Osteocyte (in vitro differentiated cells): ENCODE measurements at places on chromosomes 7 and 10. TPM values are rescaled to one million over a fixed set of nuclear protein-coding genes. Genes with fewer than 3 reads are reported as not detected.

GRCh38 chr10:95196046-95196445 is 2.0 kb downstream of the ACSM6 start:
- no peak for DNase-seq

GRCh38 chr10:12510501-12510941 is 161.2 kb downstream of the CAMK1D start:
- DNase-seq: peak; percentile 57

DNA sequence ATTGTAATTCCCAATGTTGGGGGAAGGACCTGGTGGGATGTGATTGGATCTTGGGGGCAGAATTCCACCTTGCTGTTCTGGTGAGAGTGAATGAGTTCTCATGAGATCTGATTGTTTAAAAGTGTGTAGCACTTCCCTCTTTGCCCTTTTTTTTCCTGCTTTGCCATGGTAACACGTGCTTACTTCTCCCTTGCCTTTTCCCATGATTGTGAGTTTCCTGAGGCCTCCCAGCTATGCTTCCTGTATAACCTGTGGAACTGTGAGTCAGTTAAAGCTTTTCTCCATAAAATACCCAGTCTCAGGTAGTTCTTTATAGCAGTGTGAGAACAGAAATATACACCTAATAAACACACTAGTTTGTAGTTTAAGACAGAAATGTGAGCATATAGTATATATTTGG is 166.8 kb upstream of the MAGI2 start:
- no peak for DNase-seq

- no peak for DNase-seq
Measured at GRCh38 chr7:30977896-30978564, 14.3 kb downstream of the GHRHR start.

- DNase-seq: no peak
Measured at GRCh38 chr10:113239566-113240350, 289.7 kb downstream of the TCF7L2 start.

DNA sequence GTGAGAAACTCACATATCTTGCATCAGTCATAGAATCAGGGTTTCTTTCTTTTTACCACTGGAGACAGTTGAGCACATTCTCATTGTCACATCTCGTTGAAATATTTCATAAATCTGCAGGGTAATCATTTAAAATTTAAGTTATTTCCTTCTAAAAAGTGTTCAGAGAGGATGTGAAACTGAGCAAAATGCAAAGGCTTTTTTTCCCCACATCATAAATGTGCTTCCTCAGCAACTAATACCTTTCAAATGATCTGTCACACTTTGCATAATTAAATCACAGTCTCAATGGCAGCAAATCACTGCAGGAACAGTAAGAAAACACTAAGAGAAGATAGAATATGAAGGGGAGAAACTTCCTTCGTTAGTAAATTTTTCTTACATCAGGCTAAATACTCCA is 187.5 kb downstream of the EVX1 start:
- DNase-seq: no peak

DNA sequence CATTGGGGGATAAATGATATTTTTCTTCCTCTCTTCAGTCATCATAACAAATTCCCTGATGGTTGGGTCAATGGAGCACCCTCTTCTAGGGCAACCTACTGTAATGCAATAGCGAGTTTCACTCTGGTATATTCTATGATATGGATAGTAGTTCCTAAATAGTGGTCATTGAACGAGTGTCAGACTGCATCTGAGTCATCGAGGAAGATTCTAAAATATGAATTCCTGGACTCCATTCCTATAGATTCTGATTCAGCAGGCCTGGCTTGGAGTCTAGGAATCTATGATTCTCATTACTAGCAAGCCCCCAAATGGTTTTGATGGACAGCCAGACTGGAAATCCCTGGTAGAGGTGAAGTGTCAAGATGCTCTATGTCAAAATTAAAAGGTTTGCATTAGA is 254.5 kb downstream of the BUB3 start:
- no peak for DNase-seq

DNA sequence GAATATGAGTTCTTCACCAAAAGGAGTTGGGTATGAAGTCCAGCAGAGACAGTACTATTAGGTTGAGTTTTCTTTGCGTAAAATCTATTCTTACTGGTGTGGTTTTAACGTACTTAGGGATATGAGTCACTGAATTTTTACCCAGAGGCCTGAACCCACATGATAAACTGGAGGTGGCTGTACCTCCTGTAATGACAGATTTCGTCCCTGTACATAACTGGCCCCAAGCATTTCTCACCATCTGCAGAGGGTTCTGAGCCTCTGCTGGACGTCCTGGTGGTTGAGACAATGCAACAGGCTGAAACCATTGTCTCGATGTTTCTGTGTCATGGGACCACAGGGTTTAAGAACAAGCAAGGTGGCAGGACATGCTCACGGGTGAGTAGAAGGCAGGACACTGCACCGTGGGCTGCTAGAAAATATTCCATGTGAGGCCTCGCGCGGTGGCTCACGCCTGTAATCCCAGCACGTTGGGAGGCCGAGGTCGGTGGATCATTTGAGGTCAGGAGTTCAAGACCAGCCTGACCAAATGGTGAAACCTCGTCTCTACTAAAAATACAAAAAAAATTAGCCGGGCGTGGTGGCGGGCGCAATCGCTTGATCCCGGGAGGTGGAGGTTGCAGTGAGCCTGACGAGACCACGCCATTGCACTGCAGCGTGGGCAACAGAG is 233.9 kb downstream of the DNAJB6 start:
- DNase-seq: no peak

DNA sequence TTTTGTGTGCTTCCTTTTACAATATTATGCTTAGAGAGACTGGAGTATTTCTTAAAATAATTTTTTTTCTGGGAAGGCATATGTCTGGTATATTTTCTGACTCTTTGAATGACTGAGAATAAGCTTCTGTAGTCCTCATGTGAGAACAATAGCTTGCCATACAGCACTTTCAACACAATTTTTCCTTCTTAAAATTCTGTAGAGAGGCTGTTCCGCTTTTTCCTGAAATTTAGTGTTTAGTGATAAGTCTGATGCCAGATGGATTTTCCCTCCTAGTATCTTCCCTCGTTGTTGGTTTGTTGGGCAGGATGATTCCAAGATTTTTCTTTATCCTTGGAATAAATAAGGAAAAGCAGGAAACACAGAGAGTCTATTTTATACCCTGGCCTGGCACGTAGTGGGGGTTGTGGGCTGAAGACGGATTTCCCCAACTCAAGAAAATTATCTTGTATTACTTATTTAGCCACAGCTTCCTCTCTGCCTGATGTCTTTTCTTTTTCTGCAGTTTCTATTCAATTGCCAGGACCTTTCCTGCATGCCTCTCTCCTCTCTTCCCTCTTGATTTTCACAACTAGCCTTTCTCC is 111.2 kb downstream of the AOAH start:
- DNase-seq: no peak

DNA sequence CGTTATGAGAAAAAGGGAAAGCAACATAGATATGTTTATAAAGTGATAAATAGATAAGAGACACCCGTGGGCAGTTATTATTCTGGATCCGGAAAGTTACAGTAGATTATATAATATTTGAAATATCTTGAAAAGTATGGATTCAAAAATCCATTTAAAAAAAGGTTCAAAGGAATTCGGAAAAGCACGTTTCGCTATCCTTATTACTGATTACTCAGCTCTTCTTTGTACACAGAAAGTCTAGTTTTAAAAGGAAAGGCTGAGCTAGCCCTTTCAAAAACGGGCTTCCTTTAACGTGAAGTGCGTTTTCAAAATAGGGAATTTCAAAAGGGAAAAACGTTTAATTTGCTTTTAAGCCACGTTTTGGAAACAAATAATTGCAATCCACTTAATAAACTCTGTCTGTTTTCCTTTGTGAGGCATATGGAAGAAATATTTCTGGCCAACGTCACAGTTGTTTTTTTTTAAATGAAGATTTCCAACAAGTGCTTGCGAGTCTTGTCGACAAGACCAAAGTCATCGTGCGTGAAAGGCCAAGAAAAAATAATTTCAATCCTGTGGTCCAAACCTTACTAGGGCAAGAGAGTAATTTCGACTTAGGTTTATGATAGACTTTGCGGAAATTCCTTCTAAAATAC is 2.2 kb upstream of the SKIDA1 start:
- DNase-seq: no peak

- no peak for DNase-seq
Measured at GRCh38 chr10:23439452-23439960, 631 bp downstream of the OTUD1 start.

DNA sequence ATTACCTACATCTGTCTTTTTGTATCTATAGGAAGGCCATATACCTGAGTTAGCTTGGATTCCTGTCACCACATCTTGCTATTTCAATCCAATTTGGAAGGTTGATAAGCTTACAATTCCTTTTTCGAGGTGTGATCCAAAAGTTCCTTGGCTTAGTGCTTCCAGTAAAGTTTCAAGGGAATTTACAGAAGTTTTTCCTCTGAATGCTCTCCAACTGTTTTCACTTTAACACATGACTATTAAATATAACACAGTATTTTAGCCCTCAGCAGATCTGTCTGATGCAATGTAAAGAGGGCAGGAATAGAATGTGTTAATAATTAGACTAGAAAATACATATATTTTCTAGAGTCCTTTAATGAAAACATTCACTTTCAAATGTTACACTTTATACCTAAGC is 171.4 kb downstream of the DKK1 start:
- DNase-seq: no peak

DNA sequence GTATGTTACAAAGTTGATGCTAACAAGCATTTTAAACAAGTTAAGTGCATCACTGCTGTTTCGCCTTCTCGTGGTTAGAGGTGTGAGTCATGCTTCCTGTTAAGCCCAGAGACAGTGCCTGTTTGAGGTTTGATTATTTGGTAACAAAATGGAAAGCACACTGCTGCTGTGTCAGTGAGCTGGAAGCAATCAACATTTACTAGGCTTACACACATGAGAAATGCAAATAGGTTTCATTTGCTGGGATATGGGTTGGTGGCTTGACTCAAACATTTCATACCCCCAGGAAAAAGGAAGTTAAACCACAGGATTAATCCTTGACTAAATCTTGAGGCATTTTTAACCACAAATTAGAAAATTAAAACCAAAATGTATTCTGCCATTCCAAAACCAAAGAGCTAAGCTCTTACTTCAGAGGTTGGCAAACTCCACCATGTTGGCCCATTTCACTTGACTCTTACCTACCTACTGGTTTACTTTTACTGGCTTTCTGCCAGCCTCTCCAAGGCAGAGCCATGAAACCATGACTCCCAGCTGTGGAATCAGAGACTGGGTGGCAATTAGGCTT is 139.2 kb downstream of the ETV1 start:
- no peak for DNase-seq

DNA sequence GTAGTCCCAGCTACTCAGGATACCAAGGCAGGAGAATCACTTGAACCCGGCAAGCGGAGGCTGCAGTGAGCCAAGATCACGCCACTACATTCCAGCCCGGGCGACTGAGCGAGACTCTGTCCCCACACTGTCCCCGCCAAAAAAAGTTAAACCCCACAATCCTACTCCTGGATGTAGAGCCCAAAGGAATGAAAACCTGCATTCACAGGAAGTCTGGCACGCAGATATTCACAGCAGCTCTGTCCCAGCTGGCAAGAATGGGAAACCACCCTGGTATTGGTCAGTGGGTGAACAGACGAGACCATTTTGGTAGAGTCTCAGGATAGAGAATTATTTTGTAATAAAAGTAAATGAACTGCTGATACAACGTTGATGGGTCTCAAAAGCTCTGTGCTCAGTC is 225.2 kb downstream of the MAD1L1 start:
- DNase-seq: no peak

DNA sequence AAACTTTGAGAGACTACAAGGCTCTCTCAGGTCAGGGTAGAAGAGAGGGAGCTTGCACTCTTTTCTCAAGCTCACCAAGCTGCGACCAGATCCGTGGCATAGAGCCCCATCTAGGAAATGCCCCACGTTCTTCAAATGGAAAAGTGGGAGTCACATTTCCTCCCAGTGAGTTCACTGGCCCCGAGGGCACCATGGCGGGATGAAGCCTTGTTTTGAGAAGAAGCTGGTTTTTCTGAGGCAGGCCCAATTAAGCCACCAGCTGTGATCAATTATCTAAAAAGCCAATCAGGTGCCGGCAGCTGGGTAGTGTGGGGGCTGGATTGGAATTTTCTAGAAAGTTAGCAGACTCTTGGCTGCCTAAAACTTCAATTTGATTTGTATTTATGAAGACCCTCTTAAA is 101.4 kb downstream of the ZNF365 start:
- DNase-seq: no peak

GRCh38 chr10:71486484-71487114 is 89.9 kb downstream of the CDH23 start:
- DNase-seq: no peak

DNA sequence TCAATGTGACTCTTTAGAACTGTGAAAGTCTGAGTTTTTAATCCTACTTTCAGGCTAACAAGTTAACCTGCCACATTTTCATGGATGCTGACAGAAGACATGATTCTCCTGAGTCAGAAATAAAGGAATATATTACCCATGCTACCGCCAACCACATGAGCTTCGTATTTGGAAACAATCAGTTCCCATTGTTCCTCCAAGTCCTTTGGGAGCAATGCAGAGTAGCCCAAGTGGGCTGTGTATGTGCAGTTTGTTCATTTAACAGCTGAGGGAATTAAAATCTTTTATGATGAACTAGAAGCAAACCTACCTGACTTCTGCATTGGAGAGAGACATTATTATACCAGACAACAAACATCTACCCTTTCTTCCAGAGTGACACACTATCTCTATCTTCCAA is 169.3 kb upstream of the BET1 start:
- no peak for DNase-seq

GRCh38 chr7:142025896-142026295 is 30.2 kb downstream of the MGAM start:
- DNase-seq: no peak

DNA sequence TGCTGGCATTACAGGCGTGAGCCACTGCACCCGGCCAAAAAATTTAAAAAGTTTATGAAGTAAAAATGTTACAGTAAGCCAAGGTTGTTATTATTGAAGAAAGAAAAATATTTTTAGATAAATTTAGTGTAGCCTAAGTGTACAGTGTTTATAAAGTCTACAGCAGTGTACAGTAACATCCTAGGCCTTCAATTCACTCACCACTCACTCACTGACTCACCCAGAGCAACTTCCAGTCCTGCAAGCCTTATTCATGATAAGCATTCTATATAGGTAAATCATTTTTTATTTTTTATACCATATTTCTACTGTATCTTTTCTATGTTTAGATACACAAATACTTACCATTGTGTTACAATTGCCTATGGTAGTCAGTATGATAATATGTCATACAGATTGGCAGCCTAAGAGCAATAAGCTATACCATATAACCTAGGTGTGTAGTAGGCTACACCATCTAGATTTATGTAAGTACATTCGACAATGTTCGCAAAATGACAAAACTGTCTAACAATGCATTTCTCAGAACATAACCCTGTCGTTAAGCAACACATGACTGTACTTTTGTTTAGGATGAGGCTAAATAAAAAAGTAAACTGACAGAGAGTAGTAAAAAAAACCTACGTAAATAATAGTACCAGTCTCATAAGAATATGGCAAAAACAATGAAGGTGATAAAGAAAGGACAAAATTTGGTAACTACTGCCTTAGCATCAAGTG is 77.8 kb upstream of the FAM133B start:
- DNase-seq: no peak

MLXIPL gene
- 0.43 TPM in 1 of 2 replicates, not detected in the other for total RNA-seq

CYP26C1 gene
- 0.08 TPM in 1 of 2 replicates, not detected in the other for total RNA-seq

SPDYE1 gene
- not detected in 2 replicates for total RNA-seq

SORCS3 gene
- not detected in 2 replicates for total RNA-seq

FXYD4 gene
- total RNA-seq: not detected in 2 replicates

ABCB4 gene
- total RNA-seq: not detected in 2 replicates

ARL5B gene
- 18.5 and 19.0 TPM in 2 replicates for total RNA-seq

DNAH11 gene
- total RNA-seq: not detected in 2 replicates

CTNNA3 gene
- total RNA-seq: 0.30 and 0.39 TPM in 2 replicates

MOGAT3 gene
- not detected in 2 replicates for total RNA-seq

ZNF365 gene
- total RNA-seq: 0.44 and 1.0 TPM in 2 replicates
